ENCODE measurements at places on chromosomes 5 and 9.

GRCh38 chr5:137058089-137058488, 441.0 kb downstream of the SPOCK1 start:
- DNase-seq, result no peak

DNA sequence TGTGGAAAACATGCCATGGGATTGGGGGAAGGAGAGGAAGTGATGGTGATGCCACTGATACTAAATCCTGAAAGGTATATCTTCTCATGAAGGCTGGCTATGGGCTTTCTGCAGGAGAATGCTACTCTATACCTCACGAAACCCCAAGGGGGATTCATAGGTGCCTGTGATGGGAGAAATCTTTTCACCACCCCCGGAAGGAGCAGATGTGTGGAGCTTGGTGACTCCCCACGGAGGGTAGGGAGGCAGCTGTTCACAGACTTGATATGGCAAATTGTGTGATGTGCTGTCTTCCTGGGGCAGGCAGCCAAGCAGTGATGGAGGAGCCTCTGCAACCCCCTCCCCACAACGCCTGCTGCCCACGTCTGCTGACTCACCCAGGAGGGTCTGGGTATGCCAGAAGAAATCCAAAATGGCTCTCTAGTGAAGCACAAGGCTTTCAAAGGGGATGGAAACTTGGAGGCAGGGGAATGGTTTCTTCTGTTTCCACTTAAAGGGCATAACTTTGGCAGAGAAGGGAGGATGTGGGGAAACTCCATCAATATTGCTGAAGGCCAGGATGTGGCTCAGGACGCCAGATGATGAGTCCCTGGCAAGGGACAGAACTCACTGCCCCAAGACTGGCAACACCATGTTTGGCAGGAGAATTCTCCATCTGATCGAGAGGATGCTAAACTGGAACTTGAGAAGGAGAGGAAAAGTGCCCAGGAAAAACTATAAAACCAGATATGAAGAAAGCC, 188.3 kb downstream of the GABBR2 start:
- DNase-seq, result no peak

DNA sequence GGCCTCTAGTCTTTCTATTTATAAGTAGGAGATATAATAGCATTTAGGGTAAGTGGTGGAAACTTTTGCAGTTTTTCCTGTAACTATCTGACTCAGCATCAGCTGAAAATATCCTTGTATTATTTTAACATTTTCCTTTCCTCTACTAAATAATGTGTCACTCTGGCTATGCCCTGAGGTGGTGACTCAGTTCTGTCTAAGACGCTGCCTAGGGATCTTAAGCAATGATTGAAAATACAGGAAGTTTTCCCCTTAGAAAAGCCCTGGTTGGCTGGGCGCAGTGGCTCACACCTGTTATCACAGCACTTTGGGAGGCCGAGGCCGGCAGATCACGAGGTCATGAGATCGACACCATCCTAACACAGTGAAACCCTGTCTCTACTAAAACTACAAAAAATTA, 9.3 kb upstream of the EDIL3 start:
- no peak for DNase-seq

- no peak for DNase-seq
These were observed 10.5 kb upstream of the CLTB start for GRCh38 chr5:176426876-176427275.

GRCh38 chr5:154446195-154447088, 645 bp downstream of the SAP30L start:
- DNase-seq, result no peak

- no peak for DNase-seq
These were observed 207.0 kb downstream of the MEF2C start for GRCh38 chr5:88675708-88676636.

GRCh38 chr5:130323804-130324454, 419.7 kb downstream of the CHSY3 start:
- peak; percentile 11 for DNase-seq

Data from GM18507 (cell line).